Globus pallidus (tissue), 1 donor: ENCODE measurements at places on chromosomes 5 and 9.

DNA sequence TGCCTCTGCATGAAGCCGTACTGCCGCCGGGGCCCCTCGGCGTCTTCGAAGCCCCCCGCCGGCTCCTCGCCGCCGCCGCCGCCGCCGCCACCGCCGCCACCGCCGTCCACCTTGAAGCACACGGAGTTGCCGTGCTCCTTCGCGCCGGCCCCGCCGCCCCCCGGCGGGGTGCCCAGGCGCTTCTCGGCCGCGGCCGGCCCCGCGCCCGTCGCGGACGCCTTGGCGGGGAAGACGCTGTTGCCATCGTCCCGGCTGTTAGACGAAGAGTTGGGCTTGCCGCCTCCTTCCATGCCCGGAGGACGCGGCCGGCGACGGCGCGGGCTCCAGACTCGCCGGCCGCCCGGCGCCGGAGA is 400 bp downstream of the HCN1 start:
- no peak for DNase-seq

GRCh38 chr5:1497242-1497777 is 26.4 kb downstream of the LPCAT1 start:
- no peak for DNase-seq

DNA sequence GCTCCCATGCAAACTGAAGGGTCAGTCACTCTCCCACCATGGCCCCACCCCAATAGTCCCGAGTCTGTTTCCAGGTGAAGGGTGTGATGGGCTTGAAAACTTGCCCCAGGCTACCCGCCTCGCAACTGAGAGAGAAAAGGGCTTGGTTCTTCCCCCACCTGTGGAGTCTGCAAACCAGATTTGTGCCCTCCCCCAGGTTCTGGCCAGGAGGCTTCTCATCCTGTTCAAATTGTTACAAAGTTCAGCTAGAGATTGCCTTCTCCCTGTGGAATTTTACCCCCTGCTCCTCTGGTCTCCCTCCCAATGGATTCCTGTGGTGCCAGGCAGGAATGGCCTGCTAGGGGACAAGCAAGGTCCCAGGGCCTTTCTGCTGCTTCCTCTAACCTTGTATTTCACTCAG is 93.1 kb upstream of the ACO1 start:
- DNase-seq: no peak

- DNase-seq: no peak
Observed at GRCh38 chr5:40141896-40142295, 537.8 kb upstream of the PTGER4 start.

DNA sequence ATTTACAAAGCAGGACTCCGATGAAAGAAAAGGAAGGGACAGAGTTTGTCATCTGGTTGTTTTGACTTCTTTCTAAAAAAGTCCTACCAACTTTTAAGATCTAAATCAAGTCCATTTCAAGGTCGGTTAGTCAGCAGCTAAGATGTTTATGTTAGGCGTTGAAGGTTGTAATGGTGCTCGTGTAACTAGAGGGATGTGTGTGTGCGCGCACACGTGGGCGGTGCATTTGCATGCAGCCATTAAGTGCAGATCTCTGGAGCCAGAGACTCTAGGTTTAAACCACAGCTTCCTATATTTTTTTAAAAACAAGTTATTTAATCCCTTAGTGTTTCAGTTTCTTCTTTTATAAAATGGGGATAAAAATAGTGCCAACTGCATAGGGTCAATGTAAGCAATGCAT is 77.0 kb upstream of the SMIM32 start:
- no peak for DNase-seq

- DNase-seq: no peak
Observed at GRCh38 chr5:164742025-164742424, 1236.6 kb downstream of the MAT2B start.

DNA sequence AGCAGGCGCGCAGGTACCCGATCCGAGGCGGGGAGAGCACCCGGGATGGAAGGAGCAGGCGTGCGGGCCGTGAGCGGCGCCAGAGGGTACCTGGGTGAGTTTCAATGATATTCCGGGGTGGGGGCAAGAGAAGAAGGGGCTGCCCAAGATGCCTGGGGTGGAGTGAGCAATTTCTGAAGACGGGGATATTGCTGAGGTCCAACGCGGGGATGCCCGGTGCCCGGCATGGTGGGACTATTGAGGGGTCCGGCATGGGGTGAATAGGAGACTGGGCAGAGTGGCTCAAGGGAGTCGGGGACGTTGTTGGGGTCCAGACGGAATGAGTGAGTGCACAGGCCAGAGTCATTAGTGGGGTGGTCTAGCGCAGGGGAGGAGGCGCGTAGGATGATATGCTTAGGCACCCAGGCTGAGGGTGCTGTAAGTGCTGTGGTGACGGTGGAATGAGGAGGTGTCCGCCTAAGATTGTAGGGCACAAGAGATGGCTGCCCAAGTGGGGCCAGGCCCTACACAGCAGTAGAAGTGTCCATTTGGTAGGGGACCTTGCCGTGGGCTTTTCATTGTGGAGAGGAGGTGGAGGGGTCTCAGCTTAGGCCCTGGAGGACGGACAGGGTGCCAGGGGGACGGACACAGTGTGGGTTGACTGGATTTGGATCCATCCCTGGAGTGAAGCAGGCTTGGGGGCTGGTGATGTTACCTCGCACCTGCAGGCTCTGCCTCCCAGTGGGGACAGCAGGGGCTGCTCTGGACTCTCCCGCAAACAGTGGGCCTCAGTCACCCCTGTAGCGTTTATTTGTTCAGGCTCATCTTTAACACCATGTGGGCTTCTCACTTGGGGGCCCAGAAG is 719 bp downstream of the MIGA2 start:
- no peak for DNase-seq

DNA sequence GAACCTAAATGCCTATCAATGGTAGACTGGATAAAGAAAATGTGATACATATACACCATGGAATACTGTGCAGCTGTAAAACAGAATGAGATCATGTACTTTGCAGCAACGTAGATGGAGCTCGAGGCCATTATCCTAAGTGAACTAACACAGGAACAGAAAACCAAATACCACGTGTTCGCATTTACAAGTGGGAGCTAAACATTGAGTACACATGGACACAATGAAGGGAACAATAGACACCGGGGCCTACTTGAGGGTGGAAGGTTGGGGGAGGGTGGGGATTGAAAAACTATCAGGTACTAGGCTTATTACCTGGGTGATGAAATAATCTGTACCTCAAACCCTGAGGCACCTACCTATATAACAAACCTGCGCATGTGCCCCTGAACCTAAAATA is 22.4 kb upstream of the DEPDC1B start:
- no peak for DNase-seq

- no peak for DNase-seq
Observed at GRCh38 chr5:168121138-168121494, 170.3 kb upstream of the WWC1 start.

DNA sequence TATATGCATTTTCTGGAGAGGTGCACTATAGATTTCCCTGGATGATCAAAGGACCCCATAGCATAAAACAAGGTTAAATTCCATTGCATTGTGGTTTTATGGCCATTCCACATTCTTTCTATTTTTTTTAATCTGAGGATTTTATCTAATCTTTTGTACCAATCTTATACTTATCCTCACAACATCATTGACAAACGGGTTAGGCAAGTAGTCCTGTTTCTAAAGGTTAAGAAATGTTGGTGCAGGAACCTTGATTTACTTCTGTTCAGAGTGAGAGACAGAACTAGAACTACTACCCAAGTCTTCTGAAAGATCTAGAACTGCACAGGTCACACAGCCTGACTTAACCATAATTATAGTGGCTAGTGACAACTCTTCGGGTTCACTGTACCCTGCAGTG is 5.7 kb upstream of the DAB2 start:
- no peak for DNase-seq

- no peak for DNase-seq
Observed at GRCh38 chr5:118883362-118883761, 105.0 kb downstream of the DTWD2 start.

DNA sequence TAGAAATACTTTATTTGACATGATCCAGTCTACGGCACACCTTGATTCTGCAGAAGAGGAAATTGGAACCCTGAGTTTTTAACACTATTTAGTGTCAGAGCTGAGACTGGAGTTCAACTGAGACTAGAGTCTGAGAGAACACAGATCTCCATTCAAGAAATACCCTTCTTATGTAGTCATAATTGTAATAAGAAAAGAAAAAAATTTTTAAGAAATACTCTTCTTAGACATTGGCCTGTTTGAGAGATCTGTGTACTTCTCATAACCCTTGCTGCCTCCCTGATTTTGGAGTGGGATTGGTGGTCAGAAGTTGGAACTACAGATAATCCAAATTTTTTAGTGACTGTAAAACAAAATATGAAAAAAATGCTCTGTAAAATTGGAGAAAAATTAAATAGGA is 253.4 kb downstream of the ARRDC3 start:
- DNase-seq: no peak

DNA sequence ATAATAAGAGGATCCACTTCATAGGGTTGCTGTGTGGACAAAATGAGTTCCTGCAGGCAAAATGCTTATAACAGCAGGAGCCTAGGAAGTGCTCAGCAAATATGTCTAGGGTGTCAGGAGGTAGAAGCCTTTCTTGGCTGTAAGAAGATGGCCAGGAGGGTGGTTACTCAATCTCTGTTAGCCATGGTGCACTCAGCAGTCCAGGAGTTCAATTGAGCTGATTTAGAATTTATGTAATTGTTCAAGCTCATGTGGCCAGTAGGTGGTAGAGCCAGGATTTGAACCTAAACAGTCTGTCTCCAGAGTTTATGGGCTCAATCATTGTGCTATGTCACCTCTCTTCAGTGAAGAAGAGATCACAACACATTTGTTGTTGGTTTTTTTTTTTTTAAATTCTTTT is 381.2 kb downstream of the KIF4B start:
- no peak for DNase-seq

- DNase-seq: peak; percentile 77
Observed at GRCh38 chr9:106921341-106921899, 58.5 kb downstream of the ZNF462 start.

GRCh38 chr9:85021686-85022085 is 352.2 kb downstream of the NTRK2 start:
- DNase-seq: no peak

- no peak for DNase-seq
Observed at GRCh38 chr5:174545926-174546325, 178.5 kb upstream of the MSX2 start.

DNA sequence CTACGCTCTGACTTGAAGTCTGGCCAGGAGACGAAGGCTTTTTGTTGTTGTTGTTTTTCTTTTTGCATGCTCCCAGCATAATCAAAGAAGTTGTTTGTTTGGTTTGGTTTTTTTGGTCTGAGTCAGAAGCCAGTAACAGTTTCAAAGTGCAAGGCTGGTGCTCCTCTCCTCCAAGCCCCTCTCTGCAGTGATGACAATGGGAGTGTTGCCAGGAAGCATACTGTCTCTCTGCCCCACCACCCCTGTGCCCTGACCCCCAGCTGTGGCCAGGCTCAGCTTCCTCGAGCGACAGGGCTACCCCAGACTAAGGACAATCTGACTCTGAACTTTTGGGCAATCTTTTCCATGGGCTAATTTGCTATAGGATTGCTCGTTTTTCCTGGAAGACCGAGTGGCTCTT is 173.8 kb upstream of the PITX1 start:
- no peak for DNase-seq

- DNase-seq: no peak
Observed at GRCh38 chr5:20605732-20606525, 617.9 kb upstream of the CDH18 start.

DNA sequence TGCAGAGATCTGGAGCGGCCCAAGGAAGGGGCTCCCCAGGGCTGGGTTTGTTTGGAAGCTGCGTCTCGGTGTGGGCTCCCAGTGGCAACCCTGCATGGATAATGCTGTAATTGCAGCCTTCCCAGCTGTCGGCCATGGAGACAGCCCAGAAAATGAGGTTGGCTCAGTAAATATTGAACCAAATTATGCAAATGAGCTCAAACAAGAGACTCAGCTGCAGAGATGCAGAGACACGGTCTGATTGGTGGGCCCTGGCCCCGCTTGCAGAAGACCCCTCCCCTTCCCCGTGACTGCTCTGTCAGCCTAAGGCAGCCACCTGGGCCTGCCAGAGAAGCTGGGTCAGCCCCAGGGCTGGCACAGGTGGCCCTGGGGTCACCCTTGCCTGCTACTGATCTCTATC is 75.9 kb downstream of the RAD23B start:
- DNase-seq: no peak

DNA sequence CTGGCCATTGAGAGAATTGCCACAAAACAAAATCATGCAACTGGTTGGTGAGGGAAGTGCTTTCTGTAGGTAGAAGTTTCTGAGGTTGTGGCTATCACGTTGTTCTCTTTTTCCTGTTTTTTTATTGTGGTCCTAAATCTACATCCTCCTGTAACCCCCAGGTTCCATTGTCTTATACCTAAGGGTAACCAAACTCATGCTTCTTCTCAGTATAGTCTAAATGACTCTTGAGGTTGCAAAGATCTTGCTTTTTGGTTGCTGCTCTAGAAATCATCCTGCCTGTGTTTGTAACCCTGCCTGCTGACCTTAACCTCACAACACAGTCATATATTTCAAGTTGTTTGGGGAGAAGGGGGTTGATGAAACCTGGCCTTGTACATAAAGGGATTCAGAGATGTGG is 273.1 kb downstream of the CD180 start:
- DNase-seq: no peak

DNA sequence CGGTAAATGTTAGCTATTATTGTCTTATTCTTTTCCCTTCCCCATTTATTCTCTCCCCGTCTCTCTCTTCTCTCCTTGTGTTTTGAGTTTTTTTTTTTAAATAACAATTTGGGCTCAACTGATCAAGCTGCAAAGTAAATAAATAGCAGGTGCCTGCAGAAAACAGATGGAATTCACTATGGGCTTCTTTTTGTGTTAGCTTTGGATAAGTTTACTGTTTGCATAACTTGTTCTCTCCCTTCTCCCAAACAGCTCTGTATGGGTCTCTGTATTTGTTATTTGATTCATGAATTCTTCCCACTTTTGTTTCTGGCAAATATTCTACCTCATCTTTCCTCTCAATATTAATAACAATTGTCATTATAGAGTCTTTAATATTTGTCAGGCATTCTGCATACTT is 111.8 kb upstream of the ASTN2 start:
- DNase-seq: no peak

- DNase-seq: no peak
Observed at GRCh38 chr5:151243564-151243963, 9.4 kb upstream of the GM2A start.

GRCh38 chr5:110846398-110847001 is 107.7 kb downstream of the SLC25A46 start:
- DNase-seq: no peak
